Right forelimb (tissue), 1 donor: ENCODE measurements at places on chromosomes 1 and 21.

DNA sequence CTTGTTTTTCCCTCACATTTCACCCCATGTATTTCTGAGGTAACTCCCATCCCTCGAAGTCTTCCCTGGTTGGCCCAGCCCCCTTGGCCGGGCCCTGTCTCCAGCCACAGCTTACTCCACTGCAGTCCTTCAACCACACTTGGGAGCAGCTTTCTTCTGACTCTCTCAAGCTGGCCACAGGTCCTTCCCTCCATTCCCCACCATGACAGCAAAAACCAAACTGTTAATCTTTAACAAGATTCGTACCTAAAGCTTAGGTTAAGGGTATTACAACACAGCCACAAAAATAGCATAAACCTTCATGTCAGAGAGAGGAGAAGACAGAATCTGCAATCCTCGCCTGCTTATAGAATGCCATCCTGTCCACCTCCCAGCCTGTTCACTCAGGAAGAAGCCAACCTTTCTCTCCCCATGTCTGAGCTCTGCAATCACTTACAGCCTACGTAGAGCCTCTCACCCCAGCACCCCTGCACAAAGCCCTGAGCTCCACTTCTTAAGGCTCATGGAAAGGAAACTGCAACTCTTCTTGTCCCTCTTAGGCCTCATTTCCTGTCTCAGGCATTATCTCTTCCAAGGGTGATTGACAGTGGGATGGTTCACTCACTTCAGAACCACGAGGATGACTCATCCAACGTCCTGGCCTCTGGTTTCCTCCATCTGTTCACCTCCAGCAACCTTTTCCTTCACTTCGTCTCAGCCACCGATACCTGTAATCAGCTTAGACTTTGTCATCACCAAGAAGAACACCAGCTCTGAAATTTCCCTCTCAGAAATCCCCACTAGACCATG is 72.8 kb downstream of the CD2 start:
- no peak for DNase-seq

DNA sequence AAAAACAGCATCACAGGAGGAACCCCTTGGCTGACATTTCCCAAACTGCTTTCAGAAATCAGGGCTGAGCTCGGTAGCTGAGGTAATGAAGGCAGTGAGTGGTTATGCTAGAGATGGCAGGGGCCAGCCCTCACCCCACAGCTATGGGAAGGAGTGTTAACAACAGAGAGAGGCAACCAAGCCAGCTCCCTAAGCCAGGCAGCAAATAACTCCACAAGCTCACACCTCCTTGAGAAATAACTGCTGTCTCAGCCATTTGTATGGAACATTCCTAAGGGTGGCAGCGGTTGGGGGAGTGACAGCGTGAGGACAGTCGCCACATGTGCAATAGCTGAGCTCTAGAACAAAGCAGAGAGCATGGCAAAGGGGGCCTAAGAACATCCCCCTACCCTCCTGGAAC is 42.6 kb downstream of the LMX1A start:
- no peak for DNase-seq

DNA sequence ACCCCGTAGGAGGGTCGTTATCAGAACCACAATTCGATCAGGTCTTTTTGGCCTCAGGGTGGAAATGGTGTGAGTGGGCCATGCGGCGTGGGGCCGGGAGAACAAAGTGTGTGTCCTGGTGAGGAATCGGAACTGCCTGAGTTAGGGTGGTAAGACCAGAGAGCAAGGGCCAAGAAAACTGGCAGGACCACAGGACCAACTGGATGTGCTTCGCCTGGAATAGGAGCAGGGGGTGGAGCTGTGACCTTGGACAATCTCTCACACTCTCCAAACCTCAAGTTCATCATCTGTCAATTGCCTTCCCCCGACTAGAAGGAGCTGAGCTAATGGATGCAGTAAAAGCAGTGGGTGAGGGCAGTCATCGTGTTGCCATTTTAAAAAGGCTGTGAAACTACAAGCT is 59.5 kb downstream of the NAV1 start:
- DNase-seq = no peak

DNA sequence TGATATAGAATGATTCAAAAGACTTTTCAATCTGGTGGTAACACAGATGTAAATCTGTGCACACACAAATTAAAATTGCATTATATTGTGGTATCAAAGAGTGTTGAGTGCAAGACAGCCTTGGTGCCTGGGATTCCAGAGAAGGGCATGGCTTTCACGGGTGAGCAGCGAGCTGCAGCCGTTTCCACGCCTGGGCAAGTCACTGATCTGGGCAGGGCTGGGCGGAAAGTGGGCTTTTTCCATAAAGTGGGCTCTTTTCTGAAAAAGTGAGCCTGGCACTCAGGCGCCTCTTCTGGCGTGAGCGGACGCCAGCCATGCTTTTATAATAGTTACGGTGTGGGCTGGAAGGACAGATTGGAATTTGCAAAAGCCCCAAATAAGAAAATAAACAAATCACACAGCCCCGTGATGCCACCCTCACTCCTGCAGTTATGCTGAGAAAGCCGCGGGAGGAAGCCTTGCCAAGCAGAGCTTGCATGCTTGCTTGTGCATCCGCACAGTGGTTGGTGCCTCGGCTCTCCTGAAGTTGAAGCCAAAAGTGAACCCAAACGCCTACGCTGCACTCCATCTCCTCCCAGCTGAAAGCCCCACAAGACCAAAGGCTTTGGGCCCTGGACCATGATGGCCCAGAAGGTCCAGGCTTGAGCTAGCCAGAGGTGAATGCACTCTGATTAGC is 7.1 kb upstream of the C1orf115 start:
- DNase-seq = no peak

- no peak for DNase-seq
Observed at GRCh38 chr1:159889821-159890252, 10.1 kb downstream of the CFAP45 start.

DNA sequence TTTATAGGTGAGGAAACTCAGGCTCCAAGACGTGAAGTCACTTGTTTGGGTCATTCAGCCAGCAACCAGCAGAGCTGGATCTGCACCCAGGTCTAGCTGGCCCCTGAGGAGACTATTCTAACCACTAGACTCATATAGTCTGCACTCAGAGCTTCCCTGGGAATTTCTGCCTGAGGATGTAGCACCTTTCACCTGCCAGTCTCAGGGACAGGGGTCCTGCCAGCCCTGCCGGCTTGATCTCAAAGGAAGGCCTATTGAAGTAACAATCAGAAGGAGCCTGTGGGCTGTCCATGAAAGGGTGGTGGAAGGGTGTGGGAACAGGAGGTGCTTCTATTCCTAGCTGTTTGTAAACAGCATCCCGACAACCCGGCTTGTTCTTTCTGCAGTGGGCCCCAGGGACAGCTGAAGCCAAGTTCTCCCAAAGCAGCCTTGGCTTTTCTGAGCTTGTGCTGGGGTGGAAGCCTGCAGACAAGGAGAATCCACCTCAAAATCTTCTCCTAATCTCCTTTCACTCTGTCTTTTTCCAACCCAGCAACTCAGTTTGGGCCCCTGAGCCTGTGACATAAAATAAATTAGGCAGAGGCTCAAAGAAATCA is 7.8 kb downstream of the LMOD1 start:
- DNase-seq = no peak

- DNase-seq = no peak
Observed at GRCh38 chr21:44952116-44952928, 12.5 kb downstream of the SLX9 start.

DNA sequence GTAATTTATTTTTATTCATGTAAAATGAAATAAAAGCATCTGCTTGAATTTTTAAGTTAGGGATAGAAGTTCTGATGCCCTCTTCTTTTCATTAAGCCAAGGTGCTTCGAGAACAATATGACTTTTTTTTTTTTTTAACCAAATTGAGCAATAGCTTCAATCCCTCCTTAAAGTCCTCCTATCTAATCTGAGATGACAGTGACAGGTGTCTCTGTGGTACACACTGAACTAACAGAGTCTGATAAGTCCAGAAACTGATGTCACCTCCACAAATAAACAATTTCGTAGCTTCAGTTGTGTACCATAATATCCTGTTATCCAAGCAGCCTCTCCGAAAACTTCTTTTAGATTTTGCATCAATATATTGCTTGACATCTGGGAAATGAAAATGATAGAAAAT is 23.8 kb downstream of the MAP3K7CL start:
- no peak for DNase-seq

GRCh38 chr1:32485554-32486255 is 20.8 kb downstream of the ZBTB8B start:
- DNase-seq = no peak
